ENCODE measurements at places on chromosomes 12 and 14.
A peak's percentile ranks its signal among the peaks of the same experiment; 100 is the strongest.

DNA sequence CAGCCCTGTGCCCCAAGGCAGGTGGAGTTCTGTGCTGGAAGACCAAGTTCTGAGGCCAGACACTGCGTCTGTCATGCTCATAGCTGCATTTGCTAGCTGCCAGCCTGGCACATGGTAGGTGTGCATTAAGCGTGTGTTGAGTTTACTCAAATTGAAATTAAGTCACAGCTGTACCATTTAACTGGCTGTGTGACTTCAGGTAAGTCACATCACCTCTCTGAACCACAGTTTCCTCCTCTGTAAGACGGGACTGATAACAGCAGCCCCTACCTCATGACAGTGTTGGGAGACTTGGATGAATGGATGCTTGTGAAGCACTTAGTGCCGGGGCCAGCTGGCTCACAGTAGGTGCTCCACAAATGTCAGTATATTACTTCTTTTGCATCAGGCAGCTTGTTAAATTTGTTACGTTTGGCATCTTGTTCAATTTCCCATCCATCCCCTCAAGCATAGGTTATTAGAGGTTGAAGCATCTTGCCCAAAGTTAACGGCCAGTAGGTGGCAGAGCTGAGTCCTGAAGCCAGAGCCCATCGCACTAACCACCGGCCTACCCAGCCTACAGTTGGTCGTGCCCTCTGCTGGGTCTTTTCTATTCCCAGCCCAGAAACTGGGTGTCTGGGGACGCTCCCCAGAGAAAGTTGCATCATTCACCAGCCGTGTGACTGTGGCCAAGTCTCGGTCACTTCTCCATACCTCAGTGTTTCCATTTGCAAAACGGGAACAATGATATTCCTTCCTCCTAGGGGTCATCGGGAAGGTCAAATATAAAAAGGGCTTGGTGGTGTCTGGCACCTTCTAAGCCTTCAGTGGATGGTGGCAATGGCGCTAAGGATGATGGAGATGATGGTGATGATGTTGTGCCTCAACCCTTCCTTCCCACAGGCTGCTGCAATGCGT, 4.5 kb downstream of the DAO start:
- DNase-seq: peak; percentile 3

DNA sequence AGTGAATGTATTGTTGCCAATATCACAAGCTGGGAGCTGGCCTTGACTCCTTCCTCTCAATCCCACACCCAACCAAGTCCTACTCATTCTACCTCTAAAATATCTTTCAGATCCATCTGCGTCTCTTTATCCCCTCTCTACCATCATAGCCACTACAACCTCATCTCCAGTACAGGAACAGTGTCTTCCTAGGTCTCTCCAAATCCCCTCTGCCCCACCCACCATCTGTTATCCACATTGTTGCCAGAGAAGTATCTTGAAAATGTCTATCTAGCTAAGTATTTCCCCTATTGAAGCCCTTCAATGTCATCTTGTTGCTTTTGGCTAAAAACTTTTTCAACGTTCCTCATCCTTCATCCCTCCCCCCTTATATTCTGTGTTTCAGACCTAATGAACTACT, 244.7 kb downstream of the C12orf75 start:
- DNase-seq: no peak

- DNase-seq: no peak
Observed at GRCh38 chr12:92073094-92073493, 72.6 kb downstream of the BTG1 start.

DNA sequence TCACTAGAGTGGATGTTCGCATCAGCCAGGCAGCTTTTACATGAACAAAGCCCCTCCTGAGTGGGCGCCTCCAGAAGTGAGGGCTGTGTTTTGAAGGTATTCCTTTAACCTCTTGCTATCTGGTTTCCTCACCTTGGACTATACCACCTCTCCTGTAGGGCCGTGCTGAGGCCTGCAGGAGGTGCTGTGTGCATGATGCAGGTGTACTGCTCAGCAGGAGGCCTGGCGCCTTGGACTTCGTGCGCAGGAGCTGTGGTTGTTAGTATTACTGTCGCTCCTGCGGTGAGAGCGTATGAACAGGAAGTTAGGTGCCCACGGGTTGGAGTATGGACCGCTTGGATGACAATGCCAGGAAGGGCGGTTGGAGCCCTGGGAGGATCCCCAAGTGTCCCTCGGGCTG, 130.7 kb downstream of the TSPAN9 start:
- DNase-seq: no peak

- DNase-seq: no peak
Observed at GRCh38 chr12:89370850-89371249, 18.5 kb upstream of the DUSP6 start.

DNA sequence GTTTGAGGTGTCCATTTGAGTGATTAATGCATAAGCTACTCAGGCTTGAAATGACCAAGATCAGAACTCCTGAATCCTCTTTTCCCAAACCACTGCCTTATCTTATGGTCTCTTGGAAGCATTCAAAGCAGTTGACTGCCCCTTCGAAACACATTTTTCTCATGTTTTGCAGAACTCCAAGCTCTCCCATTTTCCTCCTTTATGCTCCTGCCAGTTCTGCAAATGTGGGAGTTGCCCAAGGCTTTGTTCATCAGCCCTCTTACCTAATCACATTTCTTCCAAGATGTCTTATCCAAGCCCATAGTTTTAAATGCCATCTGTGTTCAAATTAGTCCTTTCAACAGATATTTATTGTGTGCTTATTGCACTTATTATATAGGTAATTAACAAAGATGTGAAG, 1.8 kb upstream of the DNAAF2 start:
- DNase-seq: no peak
